Neural crest cell (in vitro differentiated cells): ENCODE measurements at places on chromosomes 7 and 10.
A peak's percentile ranks its signal among the peaks of the same experiment; 100 is the strongest.

DNA sequence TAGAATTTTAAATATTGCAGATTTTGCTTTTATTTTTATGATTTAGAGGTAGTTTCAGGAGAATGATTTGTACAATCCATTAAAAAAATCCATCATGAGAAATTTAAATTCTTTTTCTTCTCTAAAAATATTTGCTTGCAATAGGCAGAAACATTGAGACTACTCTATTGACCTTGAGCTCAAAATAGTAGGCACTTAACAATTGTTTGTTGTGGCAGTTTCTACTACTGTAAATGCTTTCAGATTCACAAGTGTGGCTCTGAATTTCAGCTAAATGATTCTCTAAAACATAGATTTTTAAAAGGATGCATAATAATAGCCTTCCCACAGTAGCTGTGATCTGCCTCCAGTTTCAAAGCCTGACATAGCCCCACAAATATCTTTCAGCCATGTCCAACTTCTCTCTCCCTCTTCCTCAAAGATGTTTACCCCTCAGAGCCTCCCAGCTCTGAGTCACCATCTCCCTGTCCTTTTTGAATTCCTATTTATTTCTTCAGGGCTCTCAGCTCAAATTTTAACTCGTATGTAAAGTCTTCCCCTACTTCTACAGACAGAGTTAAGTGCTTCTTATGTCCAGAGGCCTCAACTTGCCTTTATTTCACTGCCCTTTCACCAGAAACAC, 160.5 kb downstream of the AOAH start:
- DNase-seq, result no peak

GRCh38 chr7:70317356-70317755, 719.1 kb downstream of the AUTS2 start:
- no peak for DNase-seq

DNA sequence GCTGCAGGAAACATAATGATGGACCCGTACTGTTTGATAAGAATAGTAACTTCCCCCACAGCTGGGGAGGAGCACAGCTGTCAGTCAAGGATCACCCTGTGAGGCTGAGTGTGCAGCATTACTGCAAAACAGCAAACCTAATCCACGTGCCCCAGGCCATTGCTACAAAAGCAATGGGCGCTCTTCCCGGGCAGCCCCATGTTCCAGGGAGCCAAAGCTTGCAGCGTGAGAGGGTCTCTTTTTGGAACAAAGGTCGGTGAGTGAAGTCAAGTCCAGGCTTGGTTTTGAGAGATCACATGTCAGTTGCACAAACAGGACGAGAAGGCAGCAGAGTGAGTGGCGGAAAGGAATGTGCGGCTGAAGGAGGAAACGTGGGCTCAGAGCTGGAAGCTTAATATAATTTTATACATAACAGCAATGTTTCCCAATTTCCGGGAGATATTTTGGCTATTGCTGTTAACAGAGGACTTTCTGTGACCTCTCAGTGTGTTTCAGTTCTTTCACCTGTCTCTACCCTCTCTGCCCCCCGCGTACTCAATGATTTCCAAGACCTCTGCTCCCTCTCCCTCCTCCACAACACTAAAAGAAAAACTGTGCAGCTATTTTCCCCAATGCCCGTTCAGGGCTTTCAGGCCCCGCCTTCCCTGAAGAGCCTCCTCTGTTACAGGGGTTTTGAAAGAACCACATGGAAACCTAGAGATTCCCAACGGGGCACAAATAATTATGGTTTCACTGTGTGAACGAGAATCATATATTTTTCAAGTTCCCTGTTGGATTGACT, 128.9 kb downstream of the MTPAP start:
- no peak for DNase-seq

DNA sequence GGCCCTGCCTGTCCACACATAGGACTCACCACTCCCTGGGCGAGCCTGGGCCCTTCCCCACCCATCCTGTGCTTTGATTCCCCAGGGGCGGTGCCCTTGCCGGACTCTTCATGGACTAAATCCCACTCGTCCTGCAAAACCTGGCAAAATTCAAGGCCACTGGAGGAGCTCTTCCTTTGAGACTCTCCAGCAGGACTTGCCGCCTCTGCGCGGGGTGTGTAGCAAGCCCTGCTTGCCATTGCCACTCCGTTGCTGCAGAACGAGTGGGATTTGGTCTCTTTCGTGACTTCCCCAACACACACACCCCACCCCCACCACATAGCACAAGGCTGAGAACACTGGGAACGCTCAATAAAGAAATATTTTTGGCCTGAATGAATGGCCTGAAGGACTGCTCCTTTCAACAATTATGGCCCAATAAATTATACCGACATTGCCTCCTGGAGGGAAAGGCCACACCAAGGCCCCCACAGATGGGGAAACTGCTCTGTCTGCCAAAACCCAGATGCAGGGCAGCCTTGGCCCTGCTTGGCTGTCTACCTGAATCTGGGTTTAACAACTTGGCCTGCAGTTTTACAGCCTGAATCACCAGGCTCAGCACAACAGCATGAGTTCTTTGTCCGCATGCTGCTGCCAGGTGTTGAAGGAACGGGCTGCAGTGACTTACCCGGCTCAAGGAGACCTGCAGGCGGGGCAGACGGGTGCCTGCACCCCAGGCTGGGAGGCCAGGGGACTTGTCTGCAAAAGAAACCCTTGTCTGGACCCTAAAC, 72.8 kb upstream of the KAT6B start:
- no peak for DNase-seq

- no peak for DNase-seq
Measured at GRCh38 chr7:149610441-149611011, 112.9 kb upstream of the ZNF746 start.

DNA sequence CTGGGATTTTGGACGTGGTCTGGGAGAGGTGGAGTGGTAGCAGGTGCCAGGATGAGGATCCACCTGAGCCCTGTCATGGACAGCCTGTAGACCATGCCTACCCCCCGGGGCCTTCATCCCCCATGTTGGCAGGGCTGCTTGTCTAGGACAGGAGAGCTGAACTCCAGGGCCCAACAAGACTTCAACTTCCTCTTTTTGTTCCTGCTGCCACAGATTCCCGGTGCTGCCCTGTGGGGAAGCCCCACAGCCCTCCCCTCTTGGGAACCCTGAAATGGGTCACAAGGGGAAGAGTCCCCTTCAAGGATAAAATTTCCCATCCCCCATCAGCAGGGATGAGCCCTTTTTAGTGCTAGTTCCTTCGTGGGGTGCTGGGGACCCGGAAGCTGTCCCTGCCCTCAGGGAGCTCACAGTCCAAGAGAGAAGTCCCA, 1.3 kb upstream of the CUEDC2 start:
- DNase-seq, result no peak

DNA sequence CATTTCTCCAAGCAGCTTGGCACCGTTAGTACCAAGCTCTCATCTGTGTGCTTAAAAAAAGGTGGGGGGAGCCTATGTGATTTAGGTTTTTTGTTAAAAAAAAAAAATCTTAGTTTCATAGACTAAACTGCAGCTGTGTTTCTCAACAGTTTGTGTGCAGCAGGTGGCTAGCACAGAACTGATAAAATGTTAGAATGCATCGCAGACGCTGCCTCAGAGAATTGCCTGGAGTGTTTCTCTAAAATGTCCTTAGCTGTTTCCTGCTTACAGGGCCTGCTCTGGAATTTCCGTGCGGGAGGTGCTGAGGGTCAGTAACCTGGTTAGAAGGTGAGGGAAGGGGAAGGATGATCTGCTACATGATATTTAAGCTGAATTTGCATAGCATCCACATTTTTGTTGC, 268.9 kb downstream of the PLXDC2 start:
- no peak for DNase-seq

GRCh38 chr10:77080361-77081027, 557.1 kb downstream of the KCNMA1 start:
- no peak for DNase-seq

GRCh38 chr7:55132890-55133551, 114.2 kb downstream of the EGFR start:
- no peak for DNase-seq

DNA sequence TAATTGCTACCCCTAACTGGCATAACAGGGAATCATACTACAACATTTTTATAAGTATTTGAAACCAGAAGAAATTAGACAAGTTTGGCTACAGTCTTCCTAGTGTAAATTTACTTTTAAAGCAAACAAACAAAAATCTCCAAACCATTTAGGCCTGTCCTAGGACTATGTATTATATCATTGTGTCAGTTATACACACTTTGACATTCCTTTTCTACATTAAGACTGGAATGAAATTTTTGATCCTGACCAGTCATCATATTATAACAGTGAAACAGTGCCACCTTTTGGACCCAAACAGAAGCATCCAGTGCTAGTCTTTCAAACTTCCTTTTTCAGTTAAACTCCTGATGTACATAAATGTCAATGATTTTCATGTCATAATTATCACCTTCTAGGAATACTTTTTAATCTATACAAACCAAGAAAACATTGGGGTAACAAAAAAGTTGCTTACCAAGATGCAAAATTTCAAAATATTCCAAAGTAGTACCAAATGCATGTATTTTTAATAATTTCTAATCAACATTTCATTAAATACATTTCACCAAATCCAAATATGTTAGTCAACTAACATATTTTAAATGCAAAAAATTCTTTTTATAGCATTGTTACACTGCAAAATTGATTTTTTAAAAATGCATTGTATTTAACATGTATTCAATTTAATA, 75.7 kb downstream of the IMMP2L start:
- DNase-seq, result no peak

- DNase-seq, result no peak
Measured at GRCh38 chr7:47474937-47475879, 106.7 kb downstream of the TNS3 start.

DNA sequence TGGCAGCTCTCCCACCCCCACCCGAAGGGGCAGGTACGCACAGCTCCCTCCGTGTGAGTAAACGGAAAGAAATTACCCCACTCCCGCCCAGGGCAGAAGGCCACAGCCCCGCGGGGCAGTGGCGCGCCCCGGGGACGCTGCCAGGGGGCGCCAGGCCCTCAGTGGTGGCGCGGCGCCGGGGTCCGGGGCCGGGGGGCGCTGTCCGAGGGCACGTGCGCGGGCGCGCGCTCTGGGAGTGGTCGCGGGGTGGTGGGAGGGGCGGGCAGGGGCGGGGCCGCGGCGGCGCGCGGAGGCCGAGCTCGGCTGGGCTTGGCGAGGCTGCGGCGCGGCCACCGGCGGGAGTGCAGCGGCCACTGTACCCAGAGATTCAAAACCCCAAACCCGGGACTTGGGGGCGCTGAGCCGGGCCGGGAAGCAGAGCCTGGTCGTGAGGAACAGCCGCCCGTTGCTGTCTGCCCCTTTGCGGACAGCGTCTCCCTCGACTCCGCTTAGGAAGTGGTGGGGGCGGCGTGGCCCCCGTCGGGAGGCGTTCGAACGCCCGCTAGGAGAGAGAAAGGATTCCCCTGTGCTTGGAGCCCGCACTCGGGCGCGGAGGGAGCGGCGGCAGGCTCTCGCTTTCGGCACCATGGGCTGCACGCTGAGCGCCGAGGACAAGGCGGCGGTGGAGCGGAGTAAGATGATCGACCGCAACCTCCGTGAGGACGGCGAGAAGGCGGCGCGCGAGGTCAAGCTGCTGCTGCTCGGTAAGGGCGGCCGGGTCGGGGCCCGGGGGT, at the start of gene GNAI1:
GNAI1 (plus strand) TSS at position 296 of the 773 bp plus-strand sequence; CDS start at position 626, 330 bp downstream.
- peak; percentile 75 for DNase-seq

DNA sequence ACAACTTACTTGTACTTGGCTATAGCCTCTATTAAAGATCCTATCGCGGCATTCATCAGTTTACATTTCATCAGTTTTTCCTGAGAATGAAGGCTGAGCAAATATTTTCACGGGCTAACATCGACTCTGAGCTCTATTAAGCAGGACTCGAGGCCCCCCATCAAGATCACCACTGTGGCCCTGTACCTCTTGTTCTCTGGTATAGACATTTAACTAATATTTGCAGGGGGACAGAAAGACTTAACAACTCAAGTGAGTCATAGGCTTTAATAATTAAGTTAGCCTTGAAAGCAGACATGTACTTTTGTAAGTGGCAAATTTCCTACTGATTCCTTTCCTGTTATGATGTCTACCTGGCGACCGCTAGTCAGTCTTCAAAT, 45.4 kb downstream of the DOCK4 start:
- DNase-seq, result no peak

DNA sequence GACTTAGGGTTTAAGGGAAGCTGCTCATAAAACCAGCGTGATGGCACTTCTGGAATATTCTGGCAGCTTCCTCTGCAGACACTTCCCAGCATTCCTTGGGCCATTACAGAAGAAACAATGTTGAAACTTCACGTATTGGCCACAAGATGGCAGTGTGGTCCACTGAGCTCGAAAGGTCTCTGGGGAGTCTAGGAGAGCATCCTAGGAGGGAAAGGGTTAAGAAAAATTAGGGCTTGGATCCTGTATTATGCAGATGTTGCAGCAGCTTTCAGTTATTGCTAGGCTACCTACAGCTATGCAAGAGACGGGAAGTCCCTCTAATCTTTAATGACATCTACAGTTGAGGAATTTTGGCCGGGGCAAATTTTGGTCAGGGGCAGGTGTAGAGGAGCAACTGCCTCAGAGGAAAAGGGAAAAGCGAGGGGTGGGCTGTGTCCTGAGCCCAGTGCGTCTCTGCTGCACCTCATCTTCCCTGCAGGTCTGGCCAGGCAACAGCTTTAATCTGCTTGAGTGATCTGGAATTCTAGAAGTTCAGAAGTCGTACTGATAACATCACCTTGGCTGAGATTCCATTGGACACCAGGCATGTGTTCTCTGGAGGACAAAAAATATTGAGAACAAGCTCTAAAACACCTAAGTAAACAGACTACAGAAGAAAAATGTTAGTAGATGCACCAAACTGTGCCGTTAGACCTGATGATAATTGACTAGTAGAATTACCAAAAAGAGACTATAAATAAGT, 220.8 kb upstream of the PRSS58 start:
- no peak for DNase-seq

GRCh38 chr10:17175551-17175950, 25.9 kb downstream of the TRDMT1 start:
- no peak for DNase-seq

DNA sequence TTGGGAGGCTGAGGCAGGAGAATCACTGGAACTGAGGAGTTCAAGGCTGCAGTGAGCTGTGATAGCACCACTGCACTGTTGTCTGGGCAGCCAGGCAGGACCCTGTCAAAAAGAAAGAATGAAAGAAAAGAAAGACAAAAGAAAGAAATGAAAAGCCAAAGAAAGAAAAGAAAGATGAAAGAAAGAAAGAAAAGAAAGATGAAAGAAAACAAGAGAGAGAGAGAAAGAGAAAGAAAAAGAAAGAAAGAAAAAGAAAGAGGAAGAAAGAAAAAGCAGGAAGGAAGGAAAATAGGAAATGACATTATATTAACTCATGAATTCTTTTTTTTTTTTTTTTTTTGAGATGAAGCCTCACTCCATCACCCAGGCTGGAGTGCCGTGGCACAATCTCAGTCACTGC, 32.4 kb upstream of the SPDYE3 start:
- no peak for DNase-seq

DNA sequence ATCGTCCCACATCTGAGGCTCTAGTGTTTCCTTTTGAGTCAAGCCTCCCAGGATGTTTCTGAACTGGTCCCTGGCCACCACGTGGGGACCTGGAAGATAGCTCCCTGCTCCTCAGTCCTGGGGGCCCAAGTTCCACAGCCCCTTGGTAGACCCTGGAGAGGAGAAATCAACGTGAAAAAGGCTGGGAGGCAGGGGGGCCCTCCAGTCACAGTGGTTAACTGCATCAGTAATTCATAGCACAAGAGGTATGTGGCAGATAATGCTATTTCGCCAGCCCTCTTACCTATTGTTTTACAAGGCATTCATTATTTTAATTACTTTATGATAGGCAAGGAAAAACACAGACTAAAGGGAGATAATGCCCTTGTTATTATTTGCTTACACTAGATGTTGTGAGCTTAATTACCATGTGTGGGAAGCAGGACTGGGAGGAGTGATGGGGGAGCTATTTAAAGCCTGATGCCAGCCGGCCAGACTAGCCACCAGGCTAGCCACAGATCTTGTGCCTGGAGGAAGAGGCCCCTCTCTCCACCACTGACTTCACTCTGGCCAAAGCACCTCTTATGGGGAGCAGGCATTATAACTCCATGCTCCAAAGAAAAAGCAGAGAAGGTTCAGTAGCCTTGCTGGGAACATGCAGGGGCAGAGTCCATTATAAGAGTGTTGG, 230.7 kb downstream of the KCNMA1 start:
- no peak for DNase-seq
